Stimulated activated CD4-positive, alpha-beta T cell treated with anti-CD3 and anti-CD28 coated beads, Interleukin-4, amount 100 ng/mL, for 4 hours (primary cell): ENCODE measurements at places on chromosomes 11 and 22.

DNA sequence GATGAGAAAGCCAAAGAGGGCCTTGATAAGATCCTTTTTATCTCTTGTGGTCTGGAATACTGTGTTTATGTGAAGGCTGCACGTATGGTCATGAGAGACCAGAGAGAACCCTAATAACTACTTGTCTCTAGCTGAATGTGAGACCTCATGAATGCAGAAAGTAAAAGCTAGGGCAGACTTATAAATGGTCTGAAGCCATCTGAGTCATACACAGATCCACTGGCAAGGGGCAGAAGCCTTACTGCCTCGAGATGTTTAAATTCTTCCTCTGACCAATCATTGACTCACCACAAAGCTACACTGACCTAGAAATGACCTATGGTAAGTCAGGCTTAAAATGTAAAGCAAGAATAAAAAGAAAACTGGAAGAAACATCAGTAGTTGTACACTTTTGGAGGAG lies 22.7 kb upstream of the OR4B1 start:
- no peak for DNase-seq

GRCh38 chr22:17990147-17990546 lies 34.2 kb downstream of the MICAL3 start:
- DNase-seq, result no peak

- no peak for DNase-seq
These were observed 9.1 kb downstream of the FLRT1 start for GRCh38 chr11:64044730-64045393.

GRCh38 chr11:112882494-112883381 lies 78.5 kb upstream of the NCAM1 start:
- no peak for DNase-seq

DNA sequence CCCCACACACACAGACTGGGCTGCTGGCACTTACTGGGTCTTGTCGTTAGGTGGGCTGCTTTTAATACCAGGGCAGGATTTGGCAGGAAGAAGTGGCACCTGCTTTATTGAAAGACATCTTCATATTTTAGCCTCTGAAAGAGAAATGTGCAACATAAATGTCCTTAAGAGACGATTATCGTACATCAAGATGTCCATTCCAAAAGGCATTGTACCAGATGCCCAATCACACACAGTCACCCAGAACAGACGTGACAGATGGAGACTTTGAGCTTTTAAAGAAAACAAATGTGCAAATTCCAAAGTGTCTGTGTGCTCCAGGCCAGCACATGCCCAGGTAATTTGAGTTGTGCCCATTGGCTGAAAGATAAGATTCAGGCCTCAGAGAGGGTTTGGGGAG lies 155.7 kb downstream of the RRAS2 start:
- DNase-seq, result no peak

DNA sequence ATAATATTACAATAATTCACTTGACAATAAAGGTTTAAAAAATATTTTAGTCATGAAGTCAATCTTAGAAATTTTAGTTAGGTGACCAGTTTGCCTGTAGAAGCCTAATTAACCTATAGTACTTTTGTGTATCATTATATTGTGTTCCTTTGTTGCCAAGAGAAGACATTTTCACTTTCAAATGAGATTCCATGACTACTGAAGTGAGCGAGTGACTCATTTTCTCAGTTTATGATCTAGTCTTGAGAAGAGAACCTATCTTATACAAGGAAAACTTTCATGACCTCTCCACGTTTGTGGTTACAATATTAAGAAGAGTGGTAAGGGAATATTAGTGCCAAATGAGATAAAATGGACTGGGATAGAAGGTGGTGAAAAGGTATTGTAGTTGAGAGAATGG lies 423.9 kb upstream of the CHORDC1 start:
- no peak for DNase-seq

GRCh38 chr11:2666828-2667570 lies 32.8 kb downstream of the KCNQ1OT1 start:
- DNase-seq, result no peak

DNA sequence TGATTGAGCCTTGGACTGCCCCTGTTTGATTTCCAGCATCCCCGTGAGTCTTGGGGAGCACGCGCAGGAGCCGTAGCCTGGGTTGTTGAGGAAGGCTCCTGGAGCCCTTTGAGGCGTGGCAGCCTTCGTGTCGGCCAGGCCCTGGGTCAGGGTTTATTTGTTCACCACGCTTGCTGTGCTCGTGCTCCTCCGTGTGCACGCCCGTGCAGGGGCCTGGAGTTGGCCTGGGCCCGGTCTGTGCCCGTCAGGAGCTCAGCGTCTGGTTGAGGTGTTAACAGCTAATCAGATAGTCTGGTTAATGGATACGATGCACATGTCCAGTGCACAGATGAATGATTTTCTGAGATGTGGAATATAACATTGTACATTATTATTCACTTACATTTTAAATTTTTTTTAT lies 8.0 kb downstream of the IGHMBP2 start:
- no peak for DNase-seq

DNA sequence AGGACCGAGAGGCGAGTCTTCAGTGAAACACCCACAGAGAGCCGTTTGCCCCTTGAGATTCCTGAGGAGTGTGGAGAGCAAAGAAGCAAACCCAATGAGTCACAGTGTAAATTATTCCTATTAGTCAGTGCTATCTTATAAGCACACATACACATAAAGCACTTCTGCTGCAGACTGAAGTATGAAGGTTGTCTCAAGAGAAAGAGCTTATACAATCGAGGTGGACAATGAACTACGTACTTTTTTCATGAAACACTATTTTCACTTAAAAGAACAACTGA lies 37.3 kb downstream of the GALNT18 start:
- DNase-seq, result no peak

- DNase-seq, result no peak
These were observed 50.5 kb upstream of the SHISAL1 start for GRCh38 chr22:44363013-44363979.

- no peak for DNase-seq
These were observed 63.7 kb downstream of the PRDM11 start for GRCh38 chr11:45209891-45210699.
